Gastrocnemius medialis (tissue), 4 donors: ENCODE measurements at places on chromosomes 11 and 22. TPM values are rescaled to one million over a fixed set of nuclear protein-coding genes. Genes with fewer than 3 reads are reported as not detected.

DNA sequence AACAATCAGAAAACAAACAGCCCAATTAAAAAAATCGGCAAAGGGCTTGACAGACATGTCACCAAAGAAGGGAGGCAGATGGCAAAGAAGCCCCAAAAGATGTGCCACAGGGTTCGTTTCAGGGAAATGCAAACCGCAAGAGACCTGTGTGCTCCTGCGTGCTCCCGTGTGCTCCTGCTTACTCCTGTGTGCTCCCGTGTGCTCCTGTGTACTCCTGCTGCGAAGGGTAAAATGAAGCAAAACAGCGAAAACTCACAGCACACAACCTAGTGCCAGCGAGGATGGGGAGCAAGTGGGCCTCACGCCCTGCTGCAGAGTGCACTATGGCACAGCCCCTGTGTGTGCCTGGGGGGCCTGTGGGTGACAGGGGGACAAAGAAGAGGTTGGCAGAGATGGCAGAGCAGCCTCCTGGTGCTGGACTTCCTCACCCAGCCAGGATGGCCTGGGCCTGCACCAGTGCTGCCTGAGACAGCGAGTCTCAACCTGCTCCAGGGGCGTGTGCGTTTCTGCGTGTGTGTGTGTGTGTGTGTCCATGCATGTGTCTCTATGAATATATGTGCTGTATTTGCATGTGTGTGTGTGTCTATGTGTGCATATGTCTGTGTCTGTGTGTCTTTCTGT lies 14.0 kb downstream of the ASCL2 start:
- peaks cover 15% of the 10 kb centered on the region for H3K27me3 ChIP-seq
- H3K4me3 ChIP-seq = no peak overlapping the region
- H3K36me3 ChIP-seq = no peaks in the 10 kb centered on the region
- H3K4me1 ChIP-seq = no peaks in the 10 kb centered on the region
- no peak overlapping the region for H3K27ac ChIP-seq
- DNase-seq = no peak

The ART1 gene
- total RNA-seq = 23.2 TPM

The CARD18 gene
- not detected for total RNA-seq

DNA sequence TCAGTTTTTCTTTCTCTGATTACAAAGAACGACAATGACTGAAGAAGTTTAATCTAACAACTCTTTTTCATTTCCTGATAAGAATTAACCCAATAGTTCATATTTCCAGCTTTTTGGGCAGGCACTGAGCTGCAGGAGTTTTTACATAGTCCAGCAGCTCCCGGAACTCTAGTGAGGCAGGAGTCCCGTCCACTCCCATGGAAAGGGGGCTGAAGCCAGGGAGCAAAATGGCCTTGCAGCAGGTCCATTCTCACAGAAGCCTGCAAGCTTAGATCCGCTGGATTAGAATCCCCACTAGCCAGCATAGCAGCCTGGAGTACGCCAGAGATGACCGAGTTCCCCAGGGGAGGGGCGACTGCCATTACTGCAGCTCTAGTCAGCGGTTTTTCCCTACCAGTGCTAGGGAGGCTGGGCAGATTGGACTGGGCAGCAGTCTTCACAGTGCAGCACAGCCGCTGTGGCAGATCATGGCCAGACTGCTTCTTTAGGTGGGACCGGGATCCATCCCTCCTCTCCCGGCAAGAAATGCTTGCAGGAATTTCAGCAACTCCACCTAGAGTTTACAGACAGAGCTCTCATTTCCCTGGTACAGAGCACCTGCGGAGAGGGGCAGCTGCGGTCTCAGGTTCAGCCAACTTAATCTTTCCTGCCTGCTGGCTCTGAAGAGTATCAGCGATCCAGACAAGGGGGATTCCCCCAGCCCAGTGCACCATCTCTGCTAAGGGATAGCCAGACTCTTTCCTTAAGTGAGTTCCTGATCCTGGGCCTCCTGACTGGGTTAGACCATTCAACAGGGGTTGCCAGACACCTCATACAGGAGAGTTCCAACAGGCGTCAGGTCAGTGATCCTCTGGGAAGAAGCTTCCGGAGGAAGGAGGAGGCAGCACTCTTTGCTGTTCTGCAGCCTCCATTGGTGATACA lies 742 bp upstream of the CASP4 start:
- no peaks in the 10 kb centered on the region for H3K27me3 ChIP-seq
- DNase-seq = peak; percentile 14
- peak overlapping the region; percentile 76 for H3K27ac ChIP-seq
- H3K4me3 ChIP-seq = peak overlapping the region; percentile 60
- H3K36me3 ChIP-seq = no peaks in the 10 kb centered on the region
- H3K4me1 ChIP-seq = peaks cover 12% of the 10 kb centered on the region

DNA sequence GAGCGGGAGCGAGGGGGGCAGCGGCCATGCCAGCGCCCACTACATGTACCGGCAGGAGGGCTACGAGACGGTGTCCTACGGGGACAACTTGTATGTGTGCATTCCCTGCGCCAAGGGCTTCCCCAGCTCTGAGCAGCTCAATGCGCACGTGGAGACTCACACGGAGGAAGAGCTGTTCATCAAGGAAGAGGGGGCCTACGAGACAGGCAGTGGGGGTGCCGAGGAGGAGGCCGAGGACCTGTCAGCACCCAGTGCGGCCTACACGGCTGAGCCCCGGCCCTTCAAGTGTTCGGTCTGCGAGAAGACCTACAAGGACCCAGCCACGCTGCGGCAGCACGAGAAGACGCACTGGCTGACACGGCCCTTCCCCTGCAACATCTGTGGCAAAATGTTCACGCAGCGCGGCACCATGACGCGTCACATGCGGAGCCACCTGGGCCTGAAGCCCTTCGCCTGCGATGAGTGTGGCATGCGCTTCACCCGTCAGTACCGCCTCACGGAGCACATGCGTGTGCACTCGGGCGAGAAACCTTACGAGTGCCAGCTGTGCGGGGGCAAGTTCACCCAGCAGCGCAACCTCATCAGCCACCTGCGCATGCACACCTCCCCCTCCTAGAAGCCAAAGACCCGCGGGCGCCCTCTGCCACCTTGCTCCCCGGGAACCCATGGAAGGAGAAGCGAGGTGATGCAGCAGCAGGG lies 20.9 kb upstream of the TMEM191C start:
- H3K36me3 ChIP-seq = peaks cover 20% of the 10 kb centered on the region
- no peak overlapping the region for H3K4me3 ChIP-seq
- H3K4me1 ChIP-seq = peaks cover 5% of the 10 kb centered on the region
- DNase-seq = no peak
- H3K27me3 ChIP-seq = no peaks in the 10 kb centered on the region

- H3K27me3 ChIP-seq = no peaks in the 10 kb centered on the region
- no peaks in the 10 kb centered on the region for H3K36me3 ChIP-seq
- H3K4me3 ChIP-seq = no peak overlapping the region
- H3K27ac ChIP-seq = peak overlapping the region; percentile 71
Measured at GRCh38 chr11:85539029-85539689, 88.0 kb downstream of the DLG2 start.

- H3K36me3 ChIP-seq = no peaks in the 10 kb centered on the region
- H3K4me1 ChIP-seq = no peaks in the 10 kb centered on the region
- no peak for DNase-seq
- no peak overlapping the region for H3K27ac ChIP-seq
- H3K4me3 ChIP-seq = no peak overlapping the region
Measured at GRCh38 chr11:105573091-105573490, 36.8 kb upstream of the GRIA4 start.

- H3K4me3 ChIP-seq = no peak overlapping the region
- H3K27me3 ChIP-seq = no peaks in the 10 kb centered on the region
- no peak for DNase-seq
- H3K4me1 ChIP-seq = no peaks in the 10 kb centered on the region
- no peaks in the 10 kb centered on the region for H3K36me3 ChIP-seq
Measured at GRCh38 chr11:121479698-121480238, 27.0 kb upstream of the SORL1-AS1 start.

The APOBEC3B gene
- not detected for total RNA-seq

The ANO9 gene
- total RNA-seq = 0.41 TPM

- peaks cover 25% of the 10 kb centered on the region for H3K27me3 ChIP-seq
- H3K36me3 ChIP-seq = no peaks in the 10 kb centered on the region
- H3K4me3 ChIP-seq = no peak overlapping the region
Measured at GRCh38 chr22:36756746-36757655, 18.9 kb downstream of the IFT27 start.

DNA sequence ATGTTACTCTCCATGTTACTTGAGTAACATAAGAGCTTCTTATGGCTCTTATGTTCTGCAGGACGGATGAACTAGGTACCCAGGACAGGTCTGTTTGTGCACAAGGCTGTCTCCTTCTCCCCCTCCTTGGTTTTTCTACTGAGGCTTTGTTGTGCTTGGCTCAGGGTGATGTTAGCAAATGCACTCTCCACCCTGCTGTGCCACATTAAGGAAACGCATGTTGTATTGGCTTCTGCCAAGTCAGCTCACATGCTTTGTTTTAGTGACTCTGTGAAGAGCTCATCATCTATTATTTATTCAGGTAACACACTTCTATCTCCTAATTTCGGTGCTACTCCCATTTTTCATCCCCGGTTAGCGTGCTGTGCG lies 108.3 kb downstream of the PTPRJ start:
- peak overlapping the region; percentile 15 for H3K27ac ChIP-seq
- H3K36me3 ChIP-seq = no peaks in the 10 kb centered on the region
- no peaks in the 10 kb centered on the region for H3K27me3 ChIP-seq
- H3K4me1 ChIP-seq = peaks cover 16% of the 10 kb centered on the region

DNA sequence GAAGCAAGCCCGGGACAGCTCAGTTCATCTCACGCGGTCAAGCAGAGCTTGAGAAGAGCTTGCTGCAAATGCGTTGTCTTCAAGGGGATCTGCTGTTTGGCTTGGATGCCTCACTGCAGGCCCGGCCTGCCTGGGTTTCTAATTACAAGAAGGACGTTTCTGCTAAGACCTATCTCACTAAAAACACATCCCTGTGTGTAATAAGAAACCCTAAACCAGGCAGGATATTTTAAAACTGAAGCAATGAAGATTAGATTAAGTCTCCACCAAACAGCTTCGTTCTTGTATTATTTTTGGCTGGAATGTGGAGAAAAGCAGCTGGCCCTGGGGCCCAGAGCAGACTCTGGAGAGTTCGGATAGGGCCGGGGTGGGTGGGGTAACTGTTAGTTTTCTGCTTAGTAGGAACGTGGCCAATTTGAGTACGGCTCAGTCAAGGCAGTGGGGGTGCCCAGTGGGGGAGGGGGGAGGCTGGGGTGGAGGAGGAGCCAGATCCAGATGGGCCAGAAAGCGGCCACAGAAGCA lies 6.0 kb downstream of the PKNOX2 start:
- no peak for DNase-seq
- peaks cover 46% of the 10 kb centered on the region for H3K4me1 ChIP-seq
- peak overlapping the region; percentile 92 for H3K27ac ChIP-seq
- no peaks in the 10 kb centered on the region for H3K36me3 ChIP-seq
- H3K27me3 ChIP-seq = no peaks in the 10 kb centered on the region

- H3K4me3 ChIP-seq = no peak overlapping the region
- no peaks in the 10 kb centered on the region for H3K27me3 ChIP-seq
- H3K36me3 ChIP-seq = no peaks in the 10 kb centered on the region
- no peak overlapping the region for H3K27ac ChIP-seq
- H3K4me1 ChIP-seq = peaks cover 5% of the 10 kb centered on the region
- DNase-seq = no peak
Measured at GRCh38 chr11:88169881-88170280, 5.4 kb downstream of the RAB38 start.

The MMP13 gene
- total RNA-seq = not detected

DNA sequence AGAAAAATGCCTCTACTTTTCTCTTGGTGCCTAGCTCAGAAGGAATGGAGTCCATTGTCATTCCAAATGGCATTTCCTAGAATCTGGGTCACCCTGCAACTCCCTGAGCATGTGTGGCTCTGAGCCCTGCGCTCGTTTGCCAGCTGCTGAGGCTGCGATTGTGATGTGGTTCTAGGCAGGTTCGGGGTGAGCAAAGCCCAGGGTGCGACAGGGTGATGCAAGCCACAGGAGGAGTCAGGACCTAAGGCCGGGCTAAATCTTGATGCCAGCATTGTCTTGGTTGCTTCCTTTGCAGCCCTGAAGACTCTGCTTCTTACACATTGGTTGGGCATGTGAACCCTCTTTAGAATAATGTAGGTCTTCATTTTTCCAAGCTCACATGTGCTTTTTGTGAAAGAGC lies 131.0 kb downstream of the MORC2 start:
- H3K4me1 ChIP-seq = no peaks in the 10 kb centered on the region
- no peak for DNase-seq
- no peaks in the 10 kb centered on the region for H3K27me3 ChIP-seq
- H3K27ac ChIP-seq = no peak overlapping the region
- H3K36me3 ChIP-seq = no peaks in the 10 kb centered on the region
